ENCODE measurements at places on chromosomes 4 and X.

GRCh38 chr4:102625232-102625930 is 124.2 kb downstream of the NFKB1 start:
- DNase-seq: peak; percentile 32

DNA sequence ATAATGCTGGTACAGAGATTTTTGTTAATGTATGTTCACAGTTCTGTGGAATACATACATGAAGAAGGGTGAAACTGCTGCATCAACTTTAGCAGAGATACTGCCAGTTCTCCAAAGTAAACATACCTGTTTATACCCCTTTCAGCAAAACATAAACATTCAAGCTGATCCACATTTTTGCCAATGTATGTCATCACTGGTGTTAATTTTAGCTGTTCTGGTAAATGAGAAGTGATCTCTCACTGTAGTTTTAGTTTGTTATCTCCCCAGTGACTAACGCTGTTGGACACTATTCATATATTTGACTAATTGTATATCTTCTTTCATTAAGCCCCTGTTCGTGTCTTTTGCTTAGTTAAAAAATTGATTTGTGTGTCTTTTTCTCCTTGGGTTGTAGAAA is 82.0 kb downstream of the HAUS3 start:
- DNase-seq: no peak

DNA sequence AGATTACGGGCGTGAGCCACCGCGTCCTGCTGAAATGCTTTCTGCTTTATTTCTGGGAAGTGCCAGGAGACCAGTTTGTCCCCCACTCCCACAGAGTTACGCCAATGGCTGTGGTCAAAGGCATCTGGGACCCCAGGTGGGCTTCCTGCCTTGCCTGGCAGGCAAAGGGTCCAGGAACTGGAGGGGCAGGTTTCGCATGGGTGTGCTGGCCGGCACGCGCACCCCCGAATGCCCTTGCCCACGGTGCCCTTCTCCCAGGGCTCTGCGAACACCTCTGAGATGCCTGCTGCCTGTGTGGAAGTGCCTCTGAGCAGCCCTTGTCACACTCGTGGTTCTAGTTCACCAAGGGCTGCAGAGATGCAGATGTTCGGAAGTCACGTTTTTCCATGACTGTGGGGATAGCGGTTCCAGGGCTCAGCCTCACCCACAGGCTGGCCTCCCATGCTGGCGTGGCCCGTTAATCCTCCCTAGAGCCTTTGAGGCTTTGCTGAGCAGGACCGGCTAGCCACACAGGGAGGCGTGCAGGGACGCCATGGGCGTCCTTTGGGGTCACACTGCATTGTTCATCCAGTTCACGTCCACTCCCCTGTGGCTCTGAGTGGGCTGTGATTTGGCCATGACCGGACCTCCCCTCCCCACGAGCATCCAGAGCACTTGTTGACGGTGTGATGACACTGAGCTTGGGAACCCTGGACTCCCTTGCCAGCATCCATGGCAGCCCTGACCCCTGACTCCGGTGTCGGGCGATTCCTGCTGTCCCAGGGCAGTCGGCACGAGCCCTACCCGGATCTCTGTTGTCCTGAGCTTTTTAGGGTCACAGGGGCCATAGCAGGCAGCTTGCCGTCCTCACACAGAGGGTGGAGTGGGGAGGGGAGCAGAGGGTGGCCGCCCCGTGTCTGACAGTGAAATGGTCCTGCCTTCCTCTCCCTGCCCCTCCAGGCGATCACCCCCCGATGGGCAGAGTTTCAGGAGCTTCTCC is 12.7 kb upstream of the ADD1 start:
- no peak for DNase-seq

GRCh38 chr4:53507671-53508286 is 83.5 kb downstream of the LNX1 start:
- no peak for DNase-seq

DNA sequence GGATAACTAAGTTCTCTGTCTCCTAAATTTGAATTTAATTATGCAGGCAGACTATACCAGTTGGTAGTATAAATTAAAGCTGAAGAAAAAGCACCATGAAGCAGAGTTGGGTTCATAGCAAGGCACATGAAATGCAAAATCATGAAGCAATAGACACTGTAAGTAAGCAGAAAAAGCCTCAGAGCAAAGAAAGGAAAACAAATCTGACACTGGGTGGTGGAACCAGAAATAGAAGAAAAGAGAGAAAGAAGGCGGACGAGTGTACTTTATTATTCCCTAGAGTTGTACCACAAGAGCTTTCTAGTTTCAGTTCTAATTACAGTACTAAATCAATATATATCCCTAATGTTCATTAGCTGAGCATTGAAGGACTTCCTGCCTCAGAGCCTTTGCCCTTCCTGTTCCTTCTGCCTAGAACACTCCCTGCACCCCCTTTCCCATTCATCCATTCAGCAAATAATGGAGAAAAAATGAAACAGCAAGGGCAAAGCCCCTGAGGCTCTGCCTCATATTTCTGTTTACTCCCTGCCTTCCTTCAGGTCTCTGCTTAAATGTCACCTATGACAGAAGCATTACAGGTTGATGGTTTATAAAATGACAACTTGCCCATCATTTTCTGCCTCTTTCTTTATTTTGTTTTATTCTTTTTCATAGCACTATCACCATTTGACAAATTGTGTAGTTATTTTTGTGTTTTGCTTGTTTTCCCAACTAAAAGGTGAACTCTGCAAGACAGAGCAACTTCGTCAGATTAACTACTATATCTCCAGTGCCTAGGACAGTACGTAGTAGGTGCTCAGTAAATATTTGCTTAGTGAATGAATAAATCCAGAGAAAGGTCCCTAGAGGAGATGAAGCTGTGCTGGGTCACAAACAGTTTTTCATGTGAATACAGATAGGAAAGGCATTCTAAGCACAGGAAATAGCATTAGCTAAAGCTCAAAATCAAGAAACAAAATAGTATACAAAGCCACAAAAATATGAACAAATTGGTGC is 154.0 kb upstream of the RASGEF1B start:
- DNase-seq: no peak

DNA sequence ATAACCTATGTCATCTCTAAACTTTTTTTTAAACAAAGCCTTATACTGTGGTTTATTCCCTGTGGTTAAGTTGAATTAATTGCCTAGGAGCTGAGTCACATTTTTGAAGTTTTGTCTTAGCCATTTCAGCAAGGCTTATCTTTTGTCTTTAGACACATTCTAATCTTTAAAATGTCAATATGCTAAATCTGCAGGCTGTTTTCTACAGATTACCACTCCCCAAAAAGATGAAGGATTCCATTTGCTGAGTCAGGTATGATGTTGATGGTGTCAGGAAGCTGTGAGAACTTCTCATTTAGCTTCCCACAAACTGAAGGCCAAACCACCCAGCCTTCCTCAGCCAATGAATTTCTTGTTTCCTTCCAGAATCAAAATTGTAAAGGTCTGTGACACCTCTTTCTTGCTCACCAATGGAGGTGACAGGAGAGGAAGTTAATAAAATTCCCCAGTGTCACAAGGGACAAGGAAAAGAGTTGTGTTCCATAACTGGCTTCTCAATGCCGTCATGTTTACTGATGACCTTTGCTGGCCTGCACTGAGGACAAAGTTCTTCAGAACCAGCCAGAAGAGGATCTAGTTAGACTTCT is 3.7 kb upstream of the CXCL6 start:
- no peak for DNase-seq

DNA sequence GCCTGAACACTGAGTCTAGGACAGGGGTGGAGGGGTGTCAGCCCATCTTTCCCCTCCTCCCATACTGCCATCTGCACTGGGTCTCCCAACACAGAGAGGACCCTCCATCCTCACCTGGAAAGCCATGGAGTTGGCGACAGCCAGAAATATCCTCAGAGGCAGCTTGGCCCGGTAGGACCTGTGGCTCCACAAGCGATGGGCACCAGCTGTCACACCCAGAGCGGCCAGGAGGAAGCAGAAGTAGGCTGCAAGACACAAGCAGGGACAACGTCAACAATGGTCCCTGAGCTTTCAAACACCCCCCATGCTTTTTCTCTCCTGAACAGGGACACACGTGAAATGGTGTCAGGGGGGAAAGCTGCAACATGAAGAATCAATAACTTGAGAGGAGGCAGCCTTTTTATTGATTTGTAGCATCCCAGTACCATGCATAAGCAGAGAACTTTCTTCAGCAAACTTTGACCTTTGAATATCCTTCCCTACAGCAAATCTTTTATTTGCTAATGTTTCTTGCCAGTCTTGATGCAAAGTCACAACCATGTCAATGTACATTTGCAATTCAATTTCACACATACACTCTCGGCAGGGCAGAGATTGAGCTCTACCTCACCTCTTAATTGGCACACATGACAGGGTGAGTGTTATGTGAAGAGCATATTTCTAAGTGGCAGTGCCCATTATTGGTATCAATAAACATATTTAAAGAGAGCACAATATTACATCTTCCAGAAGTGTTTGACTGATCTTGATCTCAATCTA is 93.2 kb downstream of the SCD5 start:
- no peak for DNase-seq

GRCh38 chr4:159777689-159778088 is 674.8 kb downstream of the RAPGEF2 start:
- no peak for DNase-seq

- DNase-seq: no peak
Observed at GRCh38 chr4:108649863-108650211, 562 bp upstream of the OSTC start.

DNA sequence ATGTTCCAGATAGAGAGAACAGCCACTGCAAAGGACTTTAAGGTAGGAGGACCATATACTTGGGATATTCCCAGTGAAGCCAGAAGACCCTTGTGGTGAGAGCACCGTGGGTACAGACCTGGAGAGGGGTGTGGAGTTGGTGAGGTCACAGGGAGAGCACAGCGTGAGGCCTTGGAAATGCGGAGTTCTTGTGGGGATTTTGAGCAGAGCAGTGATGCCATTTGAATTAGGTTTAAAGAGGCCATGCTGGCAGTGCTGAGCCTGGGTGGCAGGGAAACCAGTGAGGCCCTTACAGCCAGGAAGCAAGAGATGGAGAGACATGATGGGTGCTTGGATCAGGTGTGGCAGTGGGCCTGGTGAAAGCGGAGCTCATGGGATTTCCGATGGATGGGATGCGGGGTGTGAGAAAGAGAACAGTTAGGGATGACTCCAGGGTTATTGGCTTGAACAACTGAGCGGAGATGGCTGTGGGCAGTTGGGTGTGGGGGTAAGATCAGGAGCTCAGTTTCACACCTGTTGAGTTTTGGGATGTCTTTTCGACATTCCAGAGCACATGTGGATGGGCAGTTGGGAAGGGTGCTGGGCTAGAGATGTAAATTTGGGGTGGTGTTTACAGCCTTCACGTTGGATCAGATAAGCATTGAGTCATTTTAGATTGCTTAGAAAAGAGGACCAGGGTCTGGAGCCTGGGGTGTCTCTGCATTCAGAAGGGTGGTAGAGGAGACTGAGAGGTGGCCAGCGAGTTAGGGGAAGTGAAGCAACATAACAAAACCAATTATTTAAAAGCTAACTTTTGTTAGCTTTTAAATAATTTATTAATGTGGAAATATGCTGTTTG is 68.9 kb downstream of the TMEM131L start:
- DNase-seq: no peak

Data from stimulated activated CD4-positive, alpha-beta T cell treated with anti-CD3 and anti-CD28 coated beads, Interleukin-1b, Interleukin-23, amount 100 ng/mL, for 1 hour (primary cell).